ENCODE measurements at places on chromosomes 16 and 17.

DNA sequence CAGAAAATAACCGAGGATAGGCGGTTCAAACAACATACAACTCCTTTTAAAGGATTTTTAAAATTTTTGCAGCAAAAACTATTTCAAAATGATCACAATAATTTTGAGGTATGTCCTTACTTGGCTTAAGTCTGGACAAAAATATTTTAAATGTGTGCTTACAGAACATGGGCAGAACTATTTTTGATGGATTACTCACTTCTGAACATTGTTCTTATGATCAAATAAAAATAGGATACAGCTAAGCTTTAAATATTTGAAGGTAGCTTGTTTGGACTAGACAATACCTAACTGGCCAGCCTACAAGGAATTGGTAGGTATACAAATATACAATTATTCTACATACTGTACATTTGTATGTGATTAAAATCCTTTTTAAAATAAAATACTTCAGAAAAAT lies 14.3 kb upstream of the INTS2 start:
- no peak for DNase-seq

GRCh38 chr16:23502466-23502865 lies 7.8 kb downstream of the GGA2 start:
- no peak for DNase-seq

DNA sequence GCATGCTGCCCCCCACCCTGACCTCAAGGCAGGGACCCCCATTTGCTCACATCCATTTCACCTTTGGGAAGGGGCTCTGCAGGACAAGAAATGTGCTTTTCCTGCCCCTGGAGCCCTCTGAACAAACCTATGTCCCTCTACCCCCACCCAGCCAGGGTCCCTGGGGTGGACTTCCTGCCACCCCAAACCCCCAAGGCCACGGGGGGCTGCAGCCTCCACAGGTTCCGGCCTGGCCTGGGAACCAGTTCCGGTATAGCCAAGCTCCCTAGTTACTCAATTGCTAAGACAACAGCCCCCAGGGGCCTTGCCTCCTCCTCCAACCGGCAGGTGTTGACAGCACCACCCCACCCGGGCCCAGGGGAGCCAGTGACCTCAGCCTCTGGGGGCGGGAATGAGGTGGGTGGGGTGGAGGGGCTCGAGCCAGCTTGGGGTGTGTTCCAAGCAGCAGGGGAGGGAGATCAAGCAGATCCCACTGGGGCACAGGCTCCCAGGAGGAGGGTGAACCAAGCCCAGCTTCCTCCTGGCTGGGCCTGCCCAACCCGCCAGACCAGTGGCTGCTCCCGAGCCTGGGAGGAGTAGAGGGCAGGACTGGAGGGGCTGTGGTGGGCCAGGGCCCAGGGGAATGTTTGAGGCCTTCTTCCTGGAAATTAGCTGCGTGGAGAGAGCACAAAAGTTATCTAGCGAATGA lies 6.6 kb downstream of the PNMT start:
- DNase-seq, result no peak

DNA sequence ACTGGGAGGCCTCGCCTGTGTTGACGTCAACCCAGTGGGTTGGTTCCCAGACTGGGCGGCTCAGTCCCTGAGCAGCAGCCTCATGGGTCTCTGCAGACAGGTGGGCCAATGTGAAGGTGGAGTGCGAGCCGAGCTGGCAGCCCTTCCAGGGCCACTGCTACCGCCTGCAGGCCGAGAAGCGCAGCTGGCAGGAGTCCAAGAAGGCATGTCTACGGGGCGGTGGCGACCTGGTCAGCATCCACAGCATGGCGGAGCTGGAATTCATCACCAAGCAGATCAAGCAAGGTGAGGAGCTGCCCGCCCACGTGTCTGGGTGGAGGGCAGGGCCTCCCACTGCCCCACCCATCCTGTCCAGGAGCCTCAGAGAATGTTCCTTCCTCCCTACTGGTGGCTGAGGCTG lies 44.1 kb downstream of the MRC2 start:
- no peak for DNase-seq

DNA sequence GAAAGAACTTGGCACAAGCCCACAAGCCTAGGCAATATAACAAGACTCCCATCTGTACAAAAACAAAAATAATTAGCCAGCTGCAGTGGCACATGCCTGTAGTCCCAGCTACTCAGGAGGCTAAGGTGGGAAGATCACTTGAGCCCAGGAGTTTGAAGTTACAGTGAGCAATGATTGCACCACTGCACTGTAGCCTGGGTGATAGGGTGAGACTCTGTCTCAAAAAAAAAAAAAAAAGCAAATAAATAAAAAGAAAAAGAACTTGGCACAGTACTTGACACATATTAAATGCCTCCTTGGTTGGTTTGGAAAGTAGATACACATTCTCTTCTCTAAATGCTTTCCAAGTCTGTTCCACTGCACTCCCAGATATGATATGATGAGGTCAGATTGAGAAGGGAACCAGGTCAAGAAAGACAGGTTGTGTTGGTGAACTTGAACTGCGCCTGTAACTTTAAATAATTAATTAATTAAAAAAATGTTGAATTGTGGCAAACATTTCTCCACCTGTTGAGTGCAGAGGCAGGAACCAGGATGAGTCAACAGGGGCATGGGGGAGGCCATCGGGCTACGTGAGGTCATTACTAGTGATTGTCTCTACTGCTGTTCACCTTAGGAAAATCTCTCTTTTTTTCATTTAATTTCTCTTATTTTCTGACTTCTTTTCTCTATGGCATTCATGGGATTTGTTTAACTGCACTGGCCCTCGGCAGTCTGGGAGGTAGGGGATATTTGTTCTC lies 25.9 kb upstream of the EFCAB13 start:
- no peak for DNase-seq

DNA sequence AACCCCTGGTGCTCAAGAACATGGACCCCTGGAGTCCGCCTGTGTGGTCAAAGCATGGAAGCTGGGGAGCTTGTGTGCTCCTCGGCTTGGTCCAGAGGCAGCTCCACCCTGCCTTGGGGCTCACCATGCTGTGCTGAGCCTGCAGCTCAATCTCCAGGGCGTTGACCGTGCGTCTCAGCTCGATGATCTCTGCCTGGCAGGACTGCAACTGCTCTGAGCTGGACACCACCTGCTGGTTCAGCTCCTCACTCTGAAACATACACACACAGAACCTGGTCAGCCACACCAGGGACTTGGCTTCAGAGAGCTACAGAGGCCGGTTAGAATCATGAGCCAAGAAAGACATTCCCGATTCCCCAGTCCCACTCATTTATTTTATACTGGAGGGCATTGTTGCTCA lies 2.7 kb downstream of the KRT35 start:
- no peak for DNase-seq

GRCh38 chr17:62760059-62760944 lies 47.8 kb downstream of the MARCHF10 start:
- DNase-seq, result peak; percentile 24

DNA sequence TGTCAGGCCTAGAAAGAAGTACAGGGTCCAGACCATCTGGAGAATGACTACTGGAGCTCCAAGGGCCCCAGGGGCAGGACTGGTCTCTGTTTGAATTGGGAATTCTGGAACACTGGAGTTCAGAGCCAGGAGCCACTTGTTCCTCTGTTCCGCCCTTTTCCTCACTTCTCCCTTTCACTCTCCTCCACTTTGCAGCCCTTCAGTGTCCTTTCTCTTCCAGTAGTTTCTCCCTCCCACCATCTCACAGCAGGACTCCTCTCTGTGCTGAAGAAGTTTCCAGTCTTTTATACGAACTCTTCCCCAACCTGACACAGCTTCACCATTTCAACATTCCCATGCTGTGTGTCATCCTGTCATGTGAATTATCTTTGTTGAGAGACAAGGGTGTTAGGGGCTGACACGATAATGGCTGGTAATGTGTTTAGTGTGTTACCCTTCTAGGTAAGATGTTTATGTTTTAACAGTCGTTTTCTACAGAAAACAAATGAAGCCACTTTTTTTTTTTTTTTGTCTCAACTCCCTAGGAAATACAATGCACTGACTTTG lies 180.3 kb upstream of the MYOCD start:
- DNase-seq, result peak; percentile 24

- DNase-seq, result peak; percentile 50
Measured at GRCh38 chr17:82384730-82385481, 13.3 kb downstream of the UTS2R start.

DNA sequence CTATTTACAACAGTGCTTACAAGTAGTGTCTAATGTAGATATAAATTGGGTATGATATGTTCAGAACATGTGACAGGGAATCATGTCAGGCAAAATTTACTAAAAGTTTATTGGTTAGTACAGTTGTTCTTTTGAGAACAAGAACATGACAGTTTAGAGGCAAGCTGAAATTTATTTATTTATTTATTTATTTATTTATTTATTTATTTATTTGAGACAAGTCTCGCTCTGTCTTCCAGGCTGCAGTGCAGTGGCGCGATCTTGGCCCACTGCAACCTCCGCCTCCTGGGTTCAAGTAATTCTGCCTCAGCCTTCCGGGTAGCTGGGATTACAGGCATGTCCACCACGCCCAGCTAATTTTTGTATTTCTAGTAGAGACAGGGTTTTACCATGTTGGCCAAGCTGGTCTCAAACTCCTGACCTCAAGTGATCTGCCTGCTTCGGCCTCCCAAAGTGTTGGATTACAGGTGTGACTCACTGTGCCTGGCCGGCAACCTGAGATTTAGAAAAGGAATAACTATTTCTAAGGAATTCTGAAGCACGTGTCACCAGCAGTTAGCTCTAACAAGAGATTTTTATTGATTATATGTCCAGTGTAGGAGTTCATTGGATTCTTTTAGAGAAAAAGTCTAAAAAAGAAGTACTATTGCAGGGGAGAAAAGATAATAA lies 24.9 kb downstream of the MRTFB start:
- peak; percentile 48 for DNase-seq

DNA sequence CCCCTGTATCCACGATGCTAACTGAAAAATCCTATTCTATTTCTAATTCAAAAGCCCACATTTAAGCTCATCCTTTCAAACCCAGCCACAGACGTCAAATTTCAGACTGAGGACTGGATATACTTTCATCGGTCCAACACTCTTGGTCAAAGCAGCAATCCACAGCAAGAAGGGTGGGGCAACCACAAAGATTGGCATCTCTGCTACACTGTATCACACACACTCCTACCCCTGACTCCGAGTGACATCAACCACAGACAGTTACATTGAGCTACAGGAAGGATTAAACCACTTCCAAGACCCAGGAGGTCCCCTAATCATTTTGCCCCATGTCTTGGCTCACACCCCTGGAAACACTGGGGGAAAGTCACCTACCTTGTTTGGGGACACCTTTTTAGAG lies 61.3 kb downstream of the GRIN2A start:
- DNase-seq, result peak; percentile 60

GRCh38 chr17:65514082-65514481 lies 47.4 kb downstream of the AXIN2 start:
- DNase-seq, result peak; percentile 80

GRCh38 chr16:28974007-28974436 lies 556 bp upstream of the SPNS1 start:
- peak; percentile 86 for DNase-seq

DNA sequence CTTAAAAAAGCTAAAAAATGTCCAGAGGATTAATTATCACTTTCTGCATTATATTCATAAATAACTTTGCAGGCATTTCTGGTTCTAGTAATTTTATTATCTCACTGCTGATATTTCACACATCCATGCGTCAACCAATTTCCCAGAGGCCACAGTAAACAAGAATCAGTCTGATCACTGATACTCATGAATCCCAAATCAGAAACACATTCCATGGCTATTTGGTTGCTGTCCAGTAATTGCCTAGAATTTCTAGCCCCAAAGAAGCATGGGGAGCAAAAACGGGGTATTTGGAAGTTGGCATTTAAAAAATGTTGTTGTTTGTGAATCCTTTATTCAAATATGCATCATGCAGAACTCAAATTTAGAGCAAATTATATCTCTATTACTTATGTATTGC lies 244.8 kb downstream of the CDH8 start:
- no peak for DNase-seq

- DNase-seq, result peak; percentile 66
Measured at GRCh38 chr17:10737168-10737622, 7.4 kb upstream of the TMEM220 start.

GRCh38 chr17:3826191-3826590 lies 19.9 kb downstream of the NCBP3 start:
- peak; percentile 66 for DNase-seq

DNA sequence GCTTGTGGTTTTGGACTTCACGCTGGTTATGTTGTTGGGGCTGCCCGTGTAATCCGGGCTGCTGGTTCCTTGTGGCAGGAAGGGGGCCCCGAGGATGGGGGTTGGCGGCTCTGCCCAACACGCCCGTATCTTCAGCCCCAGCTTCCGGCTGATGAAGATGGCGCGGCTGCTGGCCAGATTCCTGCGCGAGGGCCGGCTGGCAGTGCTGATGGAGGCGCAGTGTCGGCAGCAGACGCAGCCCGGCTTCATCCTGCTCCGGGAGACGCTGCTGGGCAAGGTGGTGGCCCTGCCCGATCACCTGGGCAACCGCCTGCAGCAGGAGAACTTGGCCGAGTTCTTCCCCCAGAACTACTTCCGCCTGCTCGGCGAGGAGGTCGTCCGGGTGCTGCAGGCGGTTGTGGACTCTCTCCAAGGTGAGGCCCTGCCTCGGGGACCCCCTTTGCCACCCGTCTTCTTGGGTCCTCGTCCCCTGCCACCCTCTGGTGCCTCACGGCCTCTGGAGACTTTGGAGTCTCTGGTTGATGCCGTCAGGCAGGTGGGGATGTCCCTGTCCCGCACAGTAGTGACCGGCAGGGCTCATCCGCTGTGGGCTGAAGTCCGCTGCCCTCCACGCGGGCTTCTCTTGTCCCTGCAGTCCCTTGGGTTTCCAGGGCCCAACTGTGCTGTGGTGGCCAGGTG lies 2.2 kb downstream of the TELO2 start:
- no peak for DNase-seq

GRCh38 chr17:58277107-58277801 lies 3.5 kb downstream of the MPO start:
- DNase-seq, result peak; percentile 38

- peak; percentile 52 for DNase-seq
Measured at GRCh38 chr16:68367030-68367429, 56.2 kb downstream of the PRMT7 start.

DNA sequence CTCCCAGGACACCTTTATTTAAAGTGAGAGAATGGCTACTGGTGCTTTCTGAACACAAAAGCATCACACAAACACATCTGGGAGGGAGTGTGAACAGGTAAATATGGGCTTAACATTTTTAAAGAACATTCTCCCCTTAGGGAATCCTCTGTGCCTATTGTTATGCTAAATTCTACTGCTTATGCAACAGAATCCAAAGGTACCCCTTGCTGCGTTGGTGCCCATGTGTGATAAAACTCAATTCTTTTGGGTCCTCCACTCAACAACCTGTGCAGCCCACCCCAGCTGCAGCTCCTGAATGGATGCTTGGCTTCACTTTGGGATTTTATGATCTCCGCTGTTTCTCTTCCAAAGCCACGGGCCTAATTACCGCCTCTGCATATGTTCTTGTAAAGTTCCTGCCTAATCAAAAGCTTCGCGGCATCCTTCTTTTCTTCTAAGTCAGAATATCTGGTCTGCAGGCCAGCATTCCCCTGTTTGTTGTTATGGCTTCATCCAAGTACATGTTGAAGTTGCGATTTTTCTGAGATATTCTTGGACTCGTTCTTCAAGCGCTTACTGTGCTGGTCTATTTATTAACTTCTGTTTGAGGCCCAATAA lies 23.9 kb downstream of the RHBDL3 start:
- no peak for DNase-seq

- no peak for DNase-seq
Measured at GRCh38 chr17:33457477-33457876, 164.4 kb upstream of the ASIC2 start.

Data from ELR (cell line).